ENCODE measurements at places on chromosomes 6 and 20.
A peak's percentile ranks its signal among the peaks of the same experiment; 100 is the strongest.

DNA sequence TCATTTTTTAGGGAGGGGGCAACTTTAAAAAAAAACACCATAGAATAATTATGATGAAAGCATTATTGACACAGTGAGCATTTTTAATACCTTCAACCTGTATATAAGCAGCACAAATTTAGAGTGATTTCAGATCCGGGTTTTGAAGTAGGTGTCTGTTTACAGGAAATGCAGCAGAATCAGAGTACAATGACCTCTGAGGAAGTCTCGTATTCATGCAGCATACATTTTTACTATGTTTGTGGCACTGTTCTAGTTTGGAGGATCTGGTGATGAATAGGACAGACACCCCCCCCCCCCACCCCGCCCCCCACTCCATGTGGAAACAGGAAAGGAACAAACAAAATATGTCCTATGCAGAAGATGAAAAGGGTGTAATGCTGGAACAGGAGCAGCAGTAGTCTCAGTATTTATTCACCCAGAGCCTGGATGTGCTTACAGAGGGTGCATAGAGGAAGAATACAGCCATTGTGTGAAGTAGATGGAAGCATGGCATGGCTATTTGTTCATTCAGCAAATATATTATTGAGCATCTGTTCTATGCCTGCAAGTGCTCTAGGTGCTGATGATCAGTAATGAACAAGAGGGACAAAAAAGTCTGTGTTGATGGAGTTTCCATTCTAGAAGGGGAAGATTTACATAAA is 19.7 kb downstream of the VAPB start:
- no peak for DNase-seq

GRCh38 chr20:50980851-50981713 is 22.5 kb downstream of the MOCS3 start:
- peak; percentile 75 for DNase-seq

DNA sequence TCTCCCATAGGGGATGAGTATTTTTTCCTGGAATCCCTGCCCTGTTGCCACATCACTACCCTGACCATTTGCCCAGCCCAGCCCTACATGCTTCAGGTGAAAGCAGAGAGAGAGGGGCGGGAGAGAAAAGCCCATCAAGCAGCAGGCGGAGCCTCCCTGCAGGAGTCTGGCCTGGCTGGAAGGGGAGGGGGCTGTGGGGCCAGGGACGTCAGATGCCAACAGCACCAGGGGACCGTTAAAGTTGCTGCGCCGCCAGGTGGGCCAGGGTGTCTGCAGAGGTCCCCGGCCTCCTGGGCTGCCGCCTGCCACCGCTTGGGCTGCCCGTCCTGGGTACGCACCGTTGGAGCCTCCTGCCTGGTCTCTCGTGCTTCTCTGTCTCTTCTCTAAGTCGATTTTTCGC is 757 bp upstream of the R3HDML start:
- no peak for DNase-seq

GRCh38 chr6:167744681-167745669 is 81.7 kb upstream of the AFDN start:
- no peak for DNase-seq

DNA sequence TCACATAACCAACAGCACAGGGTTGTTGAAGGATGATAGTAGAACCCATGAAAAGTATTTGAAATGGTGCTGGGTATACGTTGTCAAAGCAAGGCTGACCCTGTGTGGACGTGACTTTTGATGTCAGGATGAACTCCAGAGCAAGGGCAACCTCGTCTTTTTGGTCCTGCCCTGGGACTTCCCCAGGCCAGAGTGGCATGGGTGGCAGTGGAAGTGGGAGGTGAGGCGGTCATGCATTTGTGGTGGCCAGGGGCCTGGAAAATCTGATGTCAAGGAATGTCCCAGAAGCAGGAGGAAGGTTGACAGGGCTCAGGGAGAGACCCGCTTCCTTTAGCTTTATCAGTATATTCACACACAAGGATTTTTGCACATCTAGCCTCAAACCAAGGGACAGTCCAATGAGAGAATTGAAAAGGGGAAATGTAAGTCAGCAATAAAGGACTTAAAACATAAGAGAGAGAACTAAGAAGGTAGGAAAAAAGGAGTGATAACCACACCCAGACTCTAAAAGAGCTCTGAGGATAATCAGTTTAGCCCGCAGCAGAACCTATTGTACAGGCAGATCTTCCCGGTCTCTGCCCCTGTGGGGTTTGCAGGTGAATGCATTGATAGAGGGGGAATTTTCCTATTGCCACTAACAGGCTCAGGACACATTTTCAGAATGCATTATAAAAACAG is 98.8 kb upstream of the HDGFL1 start:
- no peak for DNase-seq

- DNase-seq, result peak; percentile 30
These were observed 7.2 kb downstream of the C20orf202 start for GRCh38 chr20:1210501-1210900.

- peak; percentile 60 for DNase-seq
These were observed 72.4 kb downstream of the HFE start for GRCh38 chr6:26159357-26160273.

- DNase-seq, result peak; percentile 27
These were observed 6.1 kb upstream of the PM20D2 start for GRCh38 chr6:89139509-89140346.

- no peak for DNase-seq
These were observed 84.7 kb downstream of the MAP3K4 start for GRCh38 chr6:161076181-161076677.

DNA sequence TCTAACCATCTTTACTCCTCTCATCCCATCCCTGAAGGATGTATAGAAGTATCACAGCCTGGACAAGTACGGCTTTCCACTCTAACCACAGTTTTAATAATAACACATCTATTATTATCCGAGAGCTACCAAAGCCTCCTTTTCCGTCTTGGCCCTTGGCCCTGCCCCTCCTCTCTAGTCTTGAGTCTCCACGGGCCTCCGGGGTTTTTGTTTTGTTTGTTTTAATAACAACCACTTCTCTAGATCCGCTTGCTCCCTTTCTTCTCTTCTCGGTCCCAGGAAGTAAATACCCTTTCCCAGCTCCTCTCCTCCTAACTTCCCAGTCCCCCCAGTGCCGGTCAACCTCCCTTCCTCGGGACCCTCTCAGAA is 661 bp downstream of the LCA5 start:
- peak; percentile 45 for DNase-seq

- DNase-seq, result no peak
These were observed 5.5 kb downstream of the RFPL4B start for GRCh38 chr6:112352607-112353006.

DNA sequence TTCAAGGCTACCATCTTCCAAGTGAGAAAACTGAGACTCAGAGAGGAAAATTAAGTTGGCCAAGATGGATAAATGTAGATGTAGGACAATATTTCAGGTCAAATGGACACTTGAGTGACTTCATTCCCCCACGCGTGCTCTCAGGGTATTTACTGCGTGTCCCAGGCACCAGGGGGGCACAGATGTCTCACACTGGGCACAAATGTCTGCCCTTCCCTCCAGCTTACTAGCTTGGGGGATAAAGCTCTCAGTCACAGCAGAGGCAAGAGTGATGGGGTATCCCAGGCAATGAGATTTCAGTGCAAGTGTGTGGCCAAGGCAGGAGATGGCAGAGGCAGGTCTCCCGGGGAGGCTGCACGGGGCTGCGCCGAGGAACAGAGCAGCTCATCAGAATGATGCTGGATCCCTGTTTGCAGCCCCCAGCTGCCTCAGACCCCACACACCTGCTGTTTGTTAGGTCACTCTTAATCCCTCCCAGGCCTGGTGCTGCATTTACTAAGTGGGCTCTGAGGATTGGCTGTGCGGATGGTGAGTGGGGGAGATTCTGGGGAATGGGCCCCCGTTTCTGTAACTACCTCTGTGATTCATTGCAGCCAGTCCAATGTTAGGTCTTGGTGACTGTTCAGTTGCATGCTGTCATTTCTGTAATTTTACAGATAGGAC is 44.1 kb downstream of the PTK7 start:
- no peak for DNase-seq

DNA sequence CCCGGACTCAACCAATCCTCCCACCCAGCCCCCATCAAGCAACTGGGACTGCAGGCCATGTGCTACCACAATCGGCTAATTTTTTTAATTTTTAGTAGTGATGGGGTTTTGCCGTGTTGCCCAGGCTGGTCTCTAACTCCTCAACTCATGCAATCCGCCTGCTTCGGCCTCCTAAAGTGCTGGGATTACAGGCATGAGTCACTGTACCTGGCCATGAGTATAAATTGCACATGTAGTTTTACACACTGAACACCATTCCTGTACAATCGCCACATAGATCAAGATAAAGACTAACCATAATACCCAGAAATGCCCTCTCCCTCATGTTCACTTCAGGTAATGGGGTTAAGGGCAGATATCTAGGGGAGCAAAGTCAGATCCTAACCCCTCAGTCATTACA is 26.4 kb downstream of the TRPC4AP start:
- no peak for DNase-seq

GRCh38 chr20:62832212-62832922 is 15.5 kb downstream of the COL9A3 start:
- DNase-seq, result no peak

DNA sequence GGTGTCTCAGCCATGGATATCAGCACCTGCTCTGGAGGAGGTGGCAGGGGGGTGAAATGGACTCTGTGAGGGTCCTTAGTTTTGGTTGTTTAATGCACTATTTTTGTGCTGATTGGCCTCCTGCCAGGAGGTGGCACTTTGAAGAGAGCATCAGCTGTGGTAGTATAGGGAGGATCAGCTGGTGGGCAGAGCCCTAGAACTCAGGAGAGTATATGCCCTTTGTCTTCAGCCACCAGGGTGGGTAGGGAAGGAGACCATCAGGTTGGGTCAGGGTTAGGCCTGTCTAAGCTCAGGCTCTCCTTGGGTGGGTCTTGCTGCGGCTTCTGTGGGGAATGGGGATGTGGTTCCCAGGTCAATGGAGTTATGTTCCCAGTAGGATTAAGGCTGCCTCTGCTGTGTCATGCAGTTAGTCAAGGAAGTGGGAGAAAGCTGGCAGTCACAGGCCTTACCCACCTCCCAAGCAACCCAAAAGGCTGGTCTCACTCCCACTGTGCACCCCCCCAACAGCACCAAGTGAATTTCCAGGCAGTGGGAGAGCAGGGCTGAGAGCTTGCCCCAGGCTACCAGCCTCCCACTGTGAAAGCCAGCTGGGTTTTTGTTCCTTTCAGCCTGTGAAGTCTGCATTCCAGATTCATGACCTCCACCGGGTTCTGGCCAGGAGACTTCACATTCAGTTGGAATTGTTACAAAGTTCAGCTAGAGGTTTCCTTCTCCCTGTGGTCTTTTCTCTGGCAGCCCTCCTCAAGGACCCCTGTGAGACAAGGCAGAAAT is 5.7 kb upstream of the OSTM1 start:
- peak; percentile 25 for DNase-seq

All from fibroblast of lung (primary cell).